ENCODE measurements at places on chromosomes 7 and 10.

- DNase-seq, result no peak
These were observed 302.6 kb upstream of the SEMA3D start for GRCh38 chr7:85489498-85489897.

- DNase-seq, result no peak
These were observed 66.9 kb upstream of the DOCK1 start for GRCh38 chr10:126838316-126838715.

- DNase-seq, result no peak
These were observed 459 bp downstream of the ZDHHC6 start for GRCh38 chr10:112446055-112446854.

DNA sequence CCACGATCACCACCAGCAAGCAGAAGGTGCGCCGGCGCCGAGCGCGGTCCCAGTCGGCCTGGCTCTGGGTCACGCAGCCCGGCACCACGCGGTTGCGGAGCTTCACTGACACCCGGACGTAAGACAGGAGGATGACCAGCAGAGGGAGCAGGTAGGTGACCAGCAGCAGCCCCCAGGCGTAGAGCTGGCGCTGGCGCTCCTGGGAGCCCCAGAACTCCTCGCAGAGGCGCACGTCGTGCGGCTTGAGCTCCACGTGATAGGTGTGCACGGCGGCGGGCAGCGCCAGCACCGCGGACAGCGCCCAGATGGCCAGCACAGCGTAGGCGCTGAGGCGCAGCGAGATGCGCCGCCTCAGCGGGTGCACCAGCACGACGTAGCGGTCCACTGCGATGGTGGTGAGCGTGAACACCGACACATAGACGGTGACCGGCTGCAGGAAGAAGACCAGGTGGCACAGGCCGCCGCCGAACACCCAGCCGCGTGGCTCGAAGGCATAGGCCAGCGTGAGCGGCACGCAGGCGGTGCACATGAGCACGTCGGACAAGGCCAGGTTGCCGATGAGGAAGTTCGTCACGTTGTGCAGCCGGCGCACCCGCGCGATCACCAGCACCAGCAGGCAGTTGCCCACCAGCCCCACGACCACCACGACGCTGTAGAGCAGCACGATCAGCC is 920 bp downstream of the PRLHR start:
- DNase-seq, result peak; percentile 62

DNA sequence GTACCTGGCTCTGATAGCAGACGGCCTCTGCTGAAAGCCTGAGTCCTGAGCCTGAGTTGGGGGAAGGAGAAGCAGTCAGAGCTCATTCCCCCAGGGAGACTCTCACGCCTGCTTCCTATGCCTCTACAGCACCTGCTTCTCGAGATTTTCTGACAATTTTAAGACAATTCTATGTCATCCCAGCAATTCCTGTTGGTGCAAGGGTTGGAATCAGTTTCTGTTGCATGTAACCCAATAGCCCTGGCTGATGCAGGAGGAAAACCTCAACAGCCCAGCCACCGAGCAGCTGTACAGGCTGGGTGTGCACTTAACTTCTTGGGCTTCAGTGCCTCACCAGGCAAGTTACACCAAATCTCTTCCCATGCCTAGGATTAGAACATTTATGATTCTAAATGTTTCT is 134.7 kb downstream of the GLI3 start:
- DNase-seq, result no peak

- no peak for DNase-seq
These were observed 375.8 kb upstream of the NFE2L3 start for GRCh38 chr7:25775999-25776743.

DNA sequence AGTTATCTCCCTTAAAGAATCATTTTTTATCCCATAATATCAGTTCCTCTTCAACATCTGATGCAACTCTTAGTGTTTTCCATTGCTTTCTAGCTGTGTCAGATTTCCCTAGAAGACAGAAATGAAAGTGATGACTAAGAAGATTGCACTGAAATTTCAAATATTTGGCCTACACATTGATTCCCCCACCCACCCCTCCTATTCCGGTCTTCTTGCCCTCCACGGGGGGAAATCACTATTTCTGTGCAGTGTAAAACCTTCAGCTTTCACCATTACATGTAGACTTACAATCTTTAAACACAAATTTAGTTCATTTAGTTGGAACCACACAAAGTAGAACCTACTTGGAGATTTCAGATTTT is 63.7 kb upstream of the IL6 start:
- no peak for DNase-seq

DNA sequence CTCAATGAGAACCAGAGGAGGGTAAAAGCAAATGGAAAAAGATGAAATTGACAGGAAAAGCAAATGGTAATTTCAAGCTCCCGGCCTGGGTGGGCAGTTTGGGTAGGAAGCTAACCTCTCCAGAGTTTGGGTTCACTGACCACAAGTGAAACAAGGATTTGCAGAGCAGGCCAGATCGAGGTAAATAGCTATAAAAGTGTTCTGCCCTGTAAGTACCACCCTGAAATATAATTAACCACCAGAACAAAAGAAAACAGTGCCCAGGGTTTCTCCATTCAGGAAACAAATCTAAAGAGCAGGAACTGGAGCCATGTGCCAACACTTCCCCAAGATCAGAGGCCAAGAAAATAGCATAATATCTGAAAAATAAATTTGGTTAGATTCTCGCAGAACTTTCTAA is 276.7 kb upstream of the MEOX2 start:
- no peak for DNase-seq

GRCh38 chr7:113784316-113784715 is 134.5 kb downstream of the PPP1R3A start:
- DNase-seq, result no peak

DNA sequence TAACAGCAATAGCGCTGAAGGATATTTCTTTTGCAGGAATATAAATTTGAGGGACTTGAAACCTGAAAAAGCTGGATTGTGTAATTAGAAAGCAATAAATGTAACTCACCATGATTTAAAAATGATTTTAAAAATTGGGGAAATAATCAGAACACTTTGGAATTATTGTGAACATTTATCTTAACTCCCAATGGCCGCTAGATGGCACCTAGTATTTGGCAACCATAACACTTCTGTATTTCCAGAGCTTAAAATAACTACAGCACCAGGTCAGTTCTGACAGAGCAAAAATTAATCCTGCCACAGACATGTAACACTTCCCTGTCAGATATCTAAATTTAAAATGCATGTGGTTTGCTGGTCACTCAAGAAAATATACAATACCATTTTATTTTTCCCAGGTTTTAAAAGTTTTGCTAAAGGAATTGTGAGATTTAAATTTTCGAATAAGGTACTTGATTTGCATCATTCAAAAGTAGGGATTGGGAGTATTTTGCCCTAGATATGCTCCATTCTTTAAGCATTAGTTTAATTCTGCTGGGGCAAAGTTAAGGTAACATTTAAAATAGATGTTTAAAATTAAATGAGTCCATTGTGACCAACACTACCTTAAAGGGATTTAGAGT is 144.5 kb downstream of the PPP1R3A start:
- DNase-seq, result no peak

GRCh38 chr10:5888843-5889623 is 660 bp downstream of the ANKRD16 start:
- DNase-seq, result peak; percentile 32

DNA sequence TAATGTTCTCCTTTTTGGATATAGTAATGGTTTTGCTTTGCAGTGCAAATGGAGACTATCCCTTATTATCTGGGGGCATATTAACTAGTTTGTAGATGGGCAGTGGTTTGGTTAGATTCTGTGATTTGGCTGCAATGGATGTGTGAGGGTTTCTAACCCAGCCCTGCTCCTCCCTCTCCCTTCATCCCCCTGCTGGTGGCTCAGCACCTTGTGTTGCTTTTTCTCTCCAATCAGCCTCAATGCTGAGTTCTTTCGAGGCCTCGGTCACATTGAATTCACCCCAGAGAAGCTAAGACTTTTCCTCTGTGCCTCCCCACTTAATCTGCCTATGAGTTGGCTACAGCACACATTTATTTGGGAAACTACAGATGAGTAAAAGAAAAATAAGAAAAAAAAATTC is 120.0 kb downstream of the MALRD1 start:
- DNase-seq, result no peak

GRCh38 chr7:133230591-133231194 is 22.2 kb upstream of the EXOC4 start:
- peak; percentile 58 for DNase-seq

GRCh38 chr10:58967551-58968388 is 208.7 kb upstream of the PHYHIPL start:
- DNase-seq, result peak; percentile 57

- DNase-seq, result no peak
These were observed 8.1 kb downstream of the SKIDA1 start for GRCh38 chr10:21517134-21518031.

DNA sequence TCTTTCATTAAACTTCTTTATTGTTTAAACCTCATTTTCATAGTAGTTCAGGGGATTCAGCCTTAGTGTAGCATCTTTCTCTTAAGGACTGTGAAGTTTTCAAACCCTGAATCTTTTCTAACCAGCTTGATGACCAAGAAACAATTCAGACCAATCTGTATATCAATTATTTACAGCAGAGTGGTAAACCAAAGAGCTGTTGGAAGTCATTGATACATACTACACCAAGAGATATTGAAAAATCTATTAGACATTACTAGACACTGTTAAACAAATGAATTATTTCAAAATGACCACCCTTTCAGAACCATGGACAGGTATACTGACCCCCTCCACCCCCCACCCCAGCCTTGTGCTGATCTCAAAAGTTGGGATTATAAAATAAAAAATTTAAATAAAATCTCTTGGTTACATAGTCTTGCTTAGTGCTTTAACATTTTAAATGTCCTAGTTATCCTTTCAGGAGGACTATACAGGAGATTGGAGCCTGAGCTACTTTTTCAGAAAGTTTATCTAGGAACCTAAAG is 143.9 kb upstream of the LSM8 start:
- no peak for DNase-seq

DNA sequence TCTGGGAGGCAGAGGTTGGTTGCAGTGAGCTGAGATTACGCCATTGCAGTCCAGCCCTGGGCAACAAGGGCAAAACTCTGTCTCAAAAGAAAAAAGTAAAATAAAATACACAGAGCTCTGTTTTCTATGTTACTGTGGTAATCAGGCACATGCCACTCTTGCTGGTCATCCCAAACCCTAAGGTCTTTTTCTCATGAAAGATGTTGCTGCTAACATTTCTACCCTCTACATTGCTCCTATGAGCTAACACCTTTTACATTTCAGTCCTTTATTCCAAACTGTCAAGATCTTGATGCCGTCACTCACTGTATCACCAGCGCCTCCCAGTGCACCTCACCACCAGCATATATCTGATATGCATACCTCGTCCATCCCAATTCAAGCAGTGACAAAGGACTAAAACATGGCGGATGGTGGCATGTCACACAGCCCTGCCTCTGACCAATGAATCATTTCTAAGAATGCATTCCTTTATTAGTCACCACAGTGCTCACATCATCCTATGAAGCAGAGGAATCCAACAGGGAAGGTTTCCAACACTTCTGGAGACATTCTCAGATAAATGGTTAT is 4.3 kb downstream of the DAGLB start:
- no peak for DNase-seq

- no peak for DNase-seq
These were observed 399.3 kb upstream of the PODXL start for GRCh38 chr7:131955679-131956078.

- no peak for DNase-seq
These were observed 31.2 kb downstream of the RAB18 start for GRCh38 chr10:27535317-27535716.

DNA sequence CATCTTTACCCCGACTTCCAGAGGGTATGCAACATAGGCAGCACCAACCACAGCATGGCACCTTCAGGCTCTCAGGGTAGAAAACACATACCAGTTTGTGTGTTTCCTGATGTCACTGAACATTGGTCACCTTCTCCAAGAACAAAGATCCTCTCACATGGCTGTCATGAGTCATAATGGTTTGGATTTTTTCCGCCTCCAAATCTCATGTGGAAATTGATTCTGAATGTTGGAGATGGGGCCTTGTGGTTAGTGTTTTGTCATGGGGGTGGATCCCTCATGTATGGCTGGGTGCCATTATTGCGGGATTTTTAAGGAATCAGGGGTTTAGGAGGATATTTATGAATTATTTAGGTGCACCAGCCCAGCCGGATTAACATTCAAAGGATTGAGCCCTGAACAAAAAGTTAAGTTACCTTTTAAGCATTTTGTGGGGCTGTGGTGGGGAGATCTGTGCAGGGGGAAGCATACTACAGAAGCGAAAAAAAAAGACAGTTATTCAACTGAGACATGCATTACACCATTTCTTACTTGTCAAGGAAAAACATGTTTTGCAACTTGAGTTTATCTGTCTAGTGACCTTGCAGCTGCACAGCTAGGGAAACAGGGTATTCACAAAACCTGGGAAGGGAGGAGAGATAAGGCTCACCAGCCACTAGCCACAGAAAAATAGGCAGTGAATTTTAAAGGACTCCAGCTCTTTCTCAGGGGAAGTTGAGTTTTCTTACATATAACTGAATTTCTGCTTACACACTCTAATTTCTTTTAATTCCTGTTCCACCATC is 774.1 kb upstream of the AUTS2 start:
- DNase-seq, result no peak

GRCh38 chr7:27905951-27906350 is 166.0 kb downstream of the TAX1BP1 start:
- no peak for DNase-seq

GRCh38 chr10:72846238-72846637 is 47.3 kb upstream of the OIT3 start:
- DNase-seq, result no peak

- no peak for DNase-seq
These were observed 76.7 kb downstream of the ETV1 start for GRCh38 chr7:13912715-13913278.

- no peak for DNase-seq
These were observed 62.4 kb downstream of the COPG2 start for GRCh38 chr7:130606161-130606560.

DNA sequence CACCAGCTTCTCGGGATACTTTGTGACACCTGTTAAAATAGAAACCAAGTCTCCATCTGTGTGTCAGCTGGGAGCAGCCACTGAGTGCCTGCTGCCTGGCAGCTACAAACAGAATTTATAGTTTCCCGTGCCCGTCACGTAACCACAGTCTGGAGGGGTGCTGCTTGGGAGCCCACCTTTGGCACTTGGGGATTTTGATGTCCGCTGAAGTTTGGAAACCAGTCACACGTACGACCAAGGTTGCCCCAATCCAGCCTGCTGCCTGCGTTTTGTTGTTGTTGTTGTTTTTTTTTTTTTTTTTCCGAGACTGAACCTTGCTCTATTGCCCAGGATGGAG is 1.6 kb downstream of the TRRAP start:
- DNase-seq, result no peak

GRCh38 chr7:158771213-158771834 is 58.0 kb downstream of the ESYT2 start:
- DNase-seq, result no peak

DNA sequence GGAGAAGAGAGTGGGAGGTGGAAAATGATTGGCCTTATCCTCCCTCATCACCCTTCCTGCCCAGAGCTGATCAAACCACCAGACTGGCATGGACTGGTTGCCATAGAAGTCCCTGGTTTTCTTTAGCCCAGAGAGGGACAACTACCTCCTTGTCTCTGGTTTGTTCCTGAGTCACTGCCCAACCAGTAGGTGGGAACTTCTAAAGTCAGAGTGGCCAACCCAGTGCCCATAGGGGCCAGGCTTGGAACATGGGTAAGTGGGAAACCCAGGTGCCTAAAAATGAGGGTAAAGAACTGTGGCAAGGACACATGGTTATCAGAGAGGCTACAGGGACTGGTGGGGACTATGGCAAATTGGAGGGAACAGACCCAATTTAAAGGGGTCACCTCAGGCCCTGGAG is 63.8 kb downstream of the FAM241B start:
- no peak for DNase-seq
